CD4-positive, alpha-beta T cell treated with Interleukin-15 for 4 hours (primary cell): ENCODE measurements at places on chromosomes 13 and 19.
A peak's percentile ranks its signal among the peaks of the same experiment; 100 is the strongest.

- DNase-seq = no peak
Observed at GRCh38 chr19:2305452-2306280, 2.3 kb downstream of the LINGO3 start.

DNA sequence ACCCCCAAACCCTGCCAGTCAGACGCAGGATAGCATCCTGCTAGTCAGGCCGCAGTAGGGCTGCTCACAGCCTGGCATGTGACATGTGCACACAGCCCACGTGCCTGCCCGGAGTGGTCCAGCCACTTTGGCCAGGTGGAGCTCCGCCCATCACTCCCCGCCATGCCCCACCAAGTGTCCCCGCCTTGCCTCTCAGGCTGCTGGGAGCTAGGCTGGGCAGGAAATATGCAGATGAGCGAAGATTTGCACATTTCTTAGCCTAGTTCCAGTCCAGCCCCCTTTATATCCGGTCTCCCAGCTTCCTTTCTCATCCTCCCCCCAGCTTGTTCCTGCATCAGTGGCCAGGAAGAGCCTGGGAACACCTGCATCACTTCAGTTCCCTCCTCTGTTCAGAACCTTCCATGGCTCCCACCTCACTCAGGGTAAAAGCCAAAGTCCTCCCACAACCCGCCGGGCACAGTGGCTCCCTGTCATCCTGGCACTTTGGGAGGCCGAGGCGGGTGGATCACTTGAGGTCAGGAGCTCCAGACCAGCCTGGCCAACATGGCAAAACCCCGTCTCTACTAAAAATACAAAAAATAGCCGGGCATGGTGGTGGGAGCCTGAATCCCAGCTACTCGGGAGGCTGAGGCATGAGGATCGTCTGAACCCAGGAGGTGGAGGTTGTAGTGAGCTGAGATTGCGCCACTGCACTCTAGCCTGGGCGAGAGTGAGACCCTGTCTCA, 2.3 kb upstream of the DOCK6 start:
- DNase-seq = no peak

- DNase-seq = peak; percentile 85
Observed at GRCh38 chr19:3163230-3163886, 15.2 kb upstream of the S1PR4 start.

GRCh38 chr13:71803066-71803465, 63.9 kb downstream of the DACH1 start:
- no peak for DNase-seq

GRCh38 chr13:101238555-101238954, 177.8 kb downstream of the NALCN start:
- no peak for DNase-seq

DNA sequence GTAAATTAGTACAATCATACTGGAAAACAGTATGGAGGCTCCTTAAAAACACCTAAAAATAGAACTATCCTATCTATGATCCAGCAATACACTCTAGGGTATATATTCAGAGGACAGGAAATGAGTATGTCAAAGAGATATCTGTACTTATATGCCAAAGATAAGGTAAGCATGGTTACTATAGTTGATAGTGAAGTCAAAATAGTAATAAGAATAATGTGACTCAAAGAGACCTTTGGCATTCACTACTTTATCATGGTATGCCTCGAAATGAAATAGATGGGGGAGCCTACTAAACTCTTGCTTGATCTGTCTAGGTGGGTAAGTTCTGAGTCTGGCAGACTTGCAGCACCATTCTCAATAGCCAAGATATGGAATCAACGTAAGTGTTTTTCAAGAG, 30.3 kb downstream of the FXYD5 start:
- DNase-seq = no peak

DNA sequence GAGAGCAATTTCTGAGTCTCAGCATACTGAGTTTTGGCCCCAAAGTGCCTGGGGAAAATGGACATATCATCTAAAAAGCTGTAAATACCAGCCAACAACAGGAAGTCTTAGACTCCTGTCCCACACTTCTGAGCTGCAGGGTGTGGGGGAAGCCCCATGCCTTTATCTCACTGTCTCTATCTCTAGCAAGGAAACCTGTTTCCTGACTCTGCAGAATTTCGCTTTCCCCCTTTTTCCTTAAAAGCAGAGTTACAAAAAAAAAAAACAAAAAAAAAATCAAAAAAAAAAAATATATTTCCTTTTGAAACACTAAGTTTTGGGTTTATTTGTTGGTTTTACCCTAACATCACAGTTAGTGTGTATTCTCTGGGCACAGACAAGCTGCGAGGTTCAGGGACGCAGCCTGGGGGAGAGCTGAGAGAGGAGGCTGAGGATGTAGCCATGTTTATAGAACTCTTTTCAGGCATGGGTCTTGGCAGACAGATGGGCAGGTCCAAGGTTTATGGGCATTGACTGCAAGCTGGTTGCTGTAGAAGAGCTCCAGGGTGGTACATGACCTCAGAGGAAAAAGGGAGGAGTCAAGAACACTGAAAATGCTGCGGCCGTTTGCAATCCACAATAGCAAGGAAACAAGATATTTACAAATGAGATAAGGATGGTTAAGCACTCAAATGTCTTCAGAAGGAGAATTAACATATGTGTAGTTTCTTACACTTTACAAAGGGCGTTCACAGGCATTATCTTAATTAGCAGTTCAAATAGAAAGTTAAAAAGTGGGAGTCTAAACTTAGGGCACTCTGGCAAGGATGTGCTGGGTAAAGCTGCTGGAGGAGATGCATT, 4.9 kb downstream of the MBNL2 start:
- DNase-seq = peak; percentile 61

GRCh38 chr13:73902296-73902695, 231.9 kb downstream of the KLF12 start:
- no peak for DNase-seq

GRCh38 chr19:44512326-44513298, 12.3 kb upstream of the ZNF180 start:
- DNase-seq = no peak

DNA sequence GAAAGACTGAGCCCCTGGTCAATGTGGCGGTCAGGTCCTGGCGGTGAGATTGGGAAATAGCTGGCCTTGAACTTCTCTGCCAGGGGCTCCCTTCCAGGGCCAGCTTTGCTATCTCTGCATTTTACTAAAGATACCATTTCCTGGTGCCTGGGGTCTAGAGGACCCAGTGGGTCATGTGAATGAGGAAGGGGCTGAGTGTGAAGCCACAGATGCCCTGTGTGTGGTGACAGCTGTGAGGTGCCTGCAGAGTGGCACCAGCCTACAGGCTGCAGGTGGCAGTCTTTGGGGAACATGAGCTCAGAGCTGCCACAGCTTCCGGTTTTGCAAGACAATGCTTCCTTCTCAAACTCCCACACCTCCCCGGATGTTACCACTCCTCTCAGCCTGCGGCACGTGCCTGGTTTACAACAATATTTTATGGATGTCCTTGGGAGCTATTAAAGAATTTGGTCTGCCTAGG, 5.2 kb upstream of the MLNR start:
- DNase-seq = peak; percentile 36

DNA sequence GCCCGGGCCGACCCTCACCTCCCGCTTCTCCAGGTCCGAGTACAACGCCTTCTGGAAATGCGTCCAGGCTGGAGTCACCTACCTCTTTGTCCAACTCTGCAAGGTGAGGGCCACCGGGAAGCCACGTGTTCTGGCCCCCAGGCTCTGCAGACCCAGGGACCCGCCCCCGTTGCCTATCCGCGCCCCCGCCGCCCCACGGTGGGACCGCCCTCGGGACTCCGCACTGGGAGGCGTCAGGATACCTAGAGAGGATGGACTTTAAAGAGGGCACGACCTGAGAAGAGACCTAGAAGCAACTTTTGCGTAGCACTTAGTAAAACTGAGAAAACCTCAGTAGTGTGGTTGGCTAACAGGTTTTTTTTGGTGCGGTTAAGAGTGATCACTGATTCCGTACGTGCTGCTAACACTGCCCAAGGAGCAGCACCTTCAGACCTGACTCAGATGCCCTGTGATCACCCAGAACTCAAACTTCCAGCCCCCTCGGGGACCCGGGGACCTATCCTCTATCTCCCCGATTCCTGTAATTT, 492 bp downstream of the TMEM147 start:
- peak; percentile 33 for DNase-seq

GRCh38 chr13:80070024-80070703, 270.8 kb downstream of the SPRY2 start:
- DNase-seq = no peak
